Stimulated activated CD8-positive, alpha-beta memory T cell treated with anti-CD3 and anti-CD28 coated beads, Interleukin-4, amount 100 ng/mL, for 4 hours (primary cell): ENCODE measurements at places on chromosomes 2 and 18.
A peak's percentile ranks its signal among the peaks of the same experiment; 100 is the strongest.

GRCh38 chr18:31199190-31199769 lies 36.6 kb upstream of the DSC1 start:
- no peak for DNase-seq

DNA sequence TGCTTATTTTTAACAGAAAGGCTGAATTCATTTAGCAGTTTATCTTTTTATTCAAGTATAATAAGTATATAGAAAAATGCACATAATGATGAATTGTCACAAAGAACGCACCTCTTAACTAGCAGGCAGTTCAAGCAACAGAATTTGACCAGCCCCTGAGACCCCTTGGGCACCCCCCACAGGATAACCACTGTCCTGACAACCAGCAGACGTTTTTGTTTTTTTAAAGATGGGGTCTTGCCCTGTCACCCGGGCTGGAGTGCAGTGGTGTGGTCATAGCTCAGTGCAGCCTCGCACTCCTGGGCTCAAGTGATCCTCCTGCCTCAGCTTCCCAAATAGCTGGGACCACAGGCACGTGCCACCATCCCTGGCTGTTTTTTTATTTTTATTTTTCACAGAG lies 14.0 kb downstream of the PRELID3A start:
- DNase-seq: no peak

- no peak for DNase-seq
These were observed 1.1 kb downstream of the DSC3 start for GRCh38 chr18:31041271-31042083.

GRCh38 chr2:53964257-53964952 lies 6.4 kb downstream of the PSME4 start:
- no peak for DNase-seq

GRCh38 chr2:215812966-215813365 lies 200.4 kb downstream of the MREG start:
- no peak for DNase-seq

GRCh38 chr2:109533823-109534222 lies 79.9 kb downstream of the SEPTIN10 start:
- no peak for DNase-seq

GRCh38 chr2:96868555-96869280 lies 1.2 kb downstream of the SEMA4C start:
- DNase-seq: no peak

- peak; percentile 2 for DNase-seq
These were observed 394.1 kb upstream of the ATP5MC3 start for GRCh38 chr2:175575346-175576258.

DNA sequence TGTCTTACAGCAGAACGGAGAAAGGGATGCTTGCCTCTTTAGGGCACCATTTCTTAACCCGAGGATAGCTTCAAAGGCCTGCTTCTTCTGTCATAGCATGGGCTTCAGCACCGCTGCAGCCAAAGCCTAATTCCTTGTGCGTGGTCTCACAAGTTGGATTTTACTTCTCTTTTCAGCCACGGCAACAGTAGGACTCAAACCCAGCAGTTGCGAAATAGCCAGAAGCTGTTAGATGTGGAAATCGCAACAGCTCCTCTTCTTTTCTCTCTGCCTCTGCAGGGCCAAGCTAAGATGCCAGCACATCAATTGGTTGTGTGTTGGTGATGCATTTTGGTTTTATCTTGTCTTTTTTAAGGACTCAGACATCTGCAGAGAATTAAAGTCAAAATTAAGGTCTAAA lies 3.1 kb downstream of the NRXN1 start:
- no peak for DNase-seq

- DNase-seq: no peak
These were observed 171.1 kb upstream of the NRP2 start for GRCh38 chr2:205511221-205511620.

- DNase-seq: no peak
These were observed 219.7 kb upstream of the CHST9 start for GRCh38 chr18:27404855-27405254.

GRCh38 chr2:216769626-216770025 lies 74.3 kb upstream of the IGFBP5 start:
- no peak for DNase-seq

DNA sequence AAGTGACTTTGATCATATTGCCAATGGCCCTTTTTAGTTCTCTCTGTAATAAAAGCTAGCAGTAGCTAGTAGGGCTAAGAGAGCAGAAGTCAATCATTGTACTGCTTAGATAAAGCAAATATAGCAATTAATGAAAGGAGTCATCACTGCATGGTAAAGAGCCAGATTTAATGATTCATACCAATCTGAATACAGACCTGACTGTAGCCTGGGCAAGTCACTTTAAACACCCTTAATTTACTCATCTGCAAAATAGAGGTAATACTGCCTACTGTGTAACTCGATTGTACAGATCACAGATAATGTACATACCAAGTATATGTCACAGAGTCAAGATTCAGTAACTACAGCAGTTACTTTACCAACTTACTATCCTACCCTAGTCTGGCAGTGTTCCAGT lies 63.6 kb downstream of the ASXL2 start:
- no peak for DNase-seq

GRCh38 chr2:50026236-50026635 lies 871.9 kb upstream of the FSHR start:
- DNase-seq: no peak

DNA sequence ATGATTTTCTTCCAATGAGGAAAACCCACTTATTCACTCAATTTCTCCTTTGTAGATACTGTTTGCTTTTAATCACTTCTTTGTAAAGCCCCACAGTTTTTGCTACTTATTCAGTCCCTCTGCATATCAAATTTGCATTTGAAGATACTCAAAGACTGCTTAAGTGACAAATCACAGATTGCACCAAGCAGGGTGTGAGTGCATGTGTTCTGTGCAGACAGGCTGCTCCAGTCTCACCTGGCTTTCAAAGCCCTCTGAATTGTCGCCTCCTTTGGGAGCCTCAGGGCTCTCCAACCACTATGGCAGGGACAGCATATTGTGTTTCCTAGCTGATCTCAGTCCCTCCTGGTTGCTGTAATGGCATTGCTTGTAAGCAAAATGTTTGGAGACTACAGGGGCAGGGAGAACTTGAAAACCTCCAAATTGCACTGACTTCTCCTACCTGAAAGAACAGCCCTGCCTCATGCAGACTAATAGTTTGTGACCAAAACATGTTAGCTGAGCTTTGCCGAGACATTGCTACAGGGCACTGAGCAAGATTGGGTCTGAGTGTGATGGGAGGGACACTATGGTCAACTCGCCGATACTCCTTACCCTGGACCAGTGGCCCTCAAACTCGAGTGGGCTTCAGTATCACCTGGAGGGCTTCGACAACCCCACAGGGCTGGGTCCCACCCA lies 96.8 kb downstream of the POLE4 start:
- no peak for DNase-seq

DNA sequence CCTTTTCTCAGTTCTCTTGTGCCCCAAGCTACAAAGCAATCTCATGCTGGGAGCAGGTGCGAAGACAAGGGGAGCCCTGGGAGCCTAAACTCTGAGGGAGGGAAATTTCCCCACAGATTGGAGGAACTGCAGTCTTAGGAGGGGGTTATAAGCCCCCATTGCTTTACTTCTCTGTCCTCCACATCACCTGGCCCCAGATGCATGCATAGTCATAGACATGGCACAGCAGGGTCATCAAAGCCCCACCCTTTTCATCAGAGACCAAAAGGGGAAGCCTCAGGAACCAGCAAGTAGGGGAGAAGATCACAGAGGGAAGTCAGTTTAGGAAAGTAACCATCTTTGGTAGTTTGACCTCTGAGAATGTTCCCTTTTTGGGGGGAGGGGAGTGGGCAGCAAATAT lies 33.7 kb downstream of the LANCL1 start:
- DNase-seq: no peak

DNA sequence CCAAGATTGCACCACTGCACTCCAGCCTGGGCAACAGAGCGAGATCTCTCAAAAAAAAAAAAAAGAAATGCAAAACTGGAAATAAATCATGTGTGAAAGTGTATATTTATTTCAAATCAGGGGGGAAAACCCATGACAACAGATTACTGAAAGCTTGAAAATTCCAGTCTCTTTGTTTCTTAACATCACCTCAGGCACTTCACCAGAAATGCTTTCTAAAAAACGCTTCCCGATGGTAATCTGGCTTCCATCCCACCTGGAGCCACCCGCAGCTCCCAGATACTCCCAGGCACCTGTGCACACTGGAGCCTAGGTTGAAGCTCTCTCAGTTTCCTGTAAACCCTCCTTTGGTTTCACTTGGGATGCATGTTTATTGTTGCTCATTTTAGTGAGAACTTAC lies 7.2 kb upstream of the ITGB6 start:
- DNase-seq: no peak

GRCh38 chr2:191050640-191050987 lies 36.6 kb upstream of the STAT1 start:
- DNase-seq: no peak

GRCh38 chr18:78805840-78806239 lies 173.8 kb upstream of the SALL3 start:
- DNase-seq: no peak

GRCh38 chr2:156427074-156427473 lies 9.1 kb upstream of the GPD2 start:
- no peak for DNase-seq

GRCh38 chr2:195251214-195251613 lies 405.8 kb upstream of the SLC39A10 start:
- no peak for DNase-seq

GRCh38 chr2:233824373-233824772 lies 30.0 kb downstream of the HJURP start:
- DNase-seq: no peak

GRCh38 chr2:207231106-207231865 lies 65.5 kb upstream of the KLF7 start:
- DNase-seq: no peak

GRCh38 chr2:171160119-171160955 lies at the start of gene TLK1:
Gene TLK1 (minus strand): TSS chr2:171160893. CDS start chr2:171160428, 465 bp downstream.
- DNase-seq: peak; percentile 65

GRCh38 chr18:46751882-46752281 lies 5.0 kb downstream of the ST8SIA5 start:
- DNase-seq: no peak

- DNase-seq: no peak
These were observed 150.3 kb downstream of the NDUFA10 start for GRCh38 chr2:239874636-239875356.

DNA sequence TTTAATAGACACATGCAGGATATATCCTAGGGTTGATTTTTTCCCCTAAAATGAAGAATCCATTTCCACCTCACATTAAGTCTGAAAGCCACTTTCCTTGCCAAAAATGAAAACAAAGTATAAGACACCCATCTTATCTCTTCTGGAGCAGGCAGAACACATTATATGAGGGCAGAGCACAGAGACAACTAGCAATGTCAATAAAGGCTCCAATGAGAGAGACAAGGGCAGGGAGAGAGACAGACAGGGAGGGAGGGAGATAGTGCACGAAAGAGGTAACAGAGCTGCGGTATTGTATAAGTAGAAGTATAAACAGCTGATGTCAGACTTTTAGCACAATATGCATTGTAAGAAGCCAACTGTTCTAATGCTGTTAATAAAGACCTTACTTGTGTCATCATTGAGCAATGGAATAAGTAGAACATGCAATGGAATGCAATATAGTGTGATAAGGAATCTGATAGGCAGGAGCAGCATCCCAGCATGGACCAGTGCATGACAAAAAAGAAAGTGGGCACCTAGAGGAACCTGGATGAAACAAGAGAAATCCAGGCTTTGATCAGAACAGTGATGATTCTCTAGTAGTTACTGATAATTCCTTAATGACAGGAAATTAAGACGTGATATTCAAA lies 150.6 kb upstream of the TCF4 start:
- no peak for DNase-seq

- no peak for DNase-seq
These were observed 211.6 kb downstream of the MGAT5 start for GRCh38 chr2:134465228-134466105.

DNA sequence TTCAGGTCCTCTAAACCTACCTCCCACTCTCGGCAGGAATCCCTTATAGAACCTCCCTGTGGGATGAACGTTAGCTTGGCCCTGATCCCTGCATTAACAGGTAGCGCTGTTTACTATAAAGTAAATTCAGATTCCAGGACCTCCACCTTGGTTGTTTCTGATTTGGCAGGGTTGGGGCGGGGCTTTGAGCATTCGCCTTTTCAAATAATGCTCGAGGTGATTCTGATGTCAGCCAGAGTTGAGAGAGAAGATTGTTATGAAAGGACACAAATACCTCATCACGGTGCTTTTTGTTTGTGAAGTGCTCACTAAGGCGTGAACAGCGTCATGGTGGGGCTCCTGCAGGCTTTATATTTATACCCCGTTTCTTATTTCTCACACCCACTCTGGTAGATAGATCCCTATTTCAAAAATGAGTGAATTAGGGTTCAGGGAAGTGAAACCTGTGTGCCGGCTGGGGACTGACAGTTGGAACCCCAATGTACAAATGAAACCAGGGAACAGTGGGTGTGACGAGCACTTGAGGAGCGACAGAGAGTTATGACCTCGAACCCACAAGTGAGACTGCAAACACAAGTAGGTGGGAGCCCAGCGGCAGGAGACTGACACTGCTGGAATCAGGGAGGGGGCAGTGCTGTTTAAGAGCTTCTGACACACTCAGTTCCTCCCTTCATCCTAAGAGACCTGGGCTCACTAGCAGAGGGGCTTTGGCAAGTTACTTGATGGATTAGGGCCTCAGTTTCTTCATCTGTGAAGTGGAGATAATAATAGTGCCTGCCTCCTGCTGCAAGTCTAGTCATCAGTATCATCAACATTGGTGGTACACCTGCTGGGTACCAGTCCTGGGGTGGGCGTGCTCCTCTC lies 14.2 kb upstream of the CXCR4 start:
- no peak for DNase-seq

DNA sequence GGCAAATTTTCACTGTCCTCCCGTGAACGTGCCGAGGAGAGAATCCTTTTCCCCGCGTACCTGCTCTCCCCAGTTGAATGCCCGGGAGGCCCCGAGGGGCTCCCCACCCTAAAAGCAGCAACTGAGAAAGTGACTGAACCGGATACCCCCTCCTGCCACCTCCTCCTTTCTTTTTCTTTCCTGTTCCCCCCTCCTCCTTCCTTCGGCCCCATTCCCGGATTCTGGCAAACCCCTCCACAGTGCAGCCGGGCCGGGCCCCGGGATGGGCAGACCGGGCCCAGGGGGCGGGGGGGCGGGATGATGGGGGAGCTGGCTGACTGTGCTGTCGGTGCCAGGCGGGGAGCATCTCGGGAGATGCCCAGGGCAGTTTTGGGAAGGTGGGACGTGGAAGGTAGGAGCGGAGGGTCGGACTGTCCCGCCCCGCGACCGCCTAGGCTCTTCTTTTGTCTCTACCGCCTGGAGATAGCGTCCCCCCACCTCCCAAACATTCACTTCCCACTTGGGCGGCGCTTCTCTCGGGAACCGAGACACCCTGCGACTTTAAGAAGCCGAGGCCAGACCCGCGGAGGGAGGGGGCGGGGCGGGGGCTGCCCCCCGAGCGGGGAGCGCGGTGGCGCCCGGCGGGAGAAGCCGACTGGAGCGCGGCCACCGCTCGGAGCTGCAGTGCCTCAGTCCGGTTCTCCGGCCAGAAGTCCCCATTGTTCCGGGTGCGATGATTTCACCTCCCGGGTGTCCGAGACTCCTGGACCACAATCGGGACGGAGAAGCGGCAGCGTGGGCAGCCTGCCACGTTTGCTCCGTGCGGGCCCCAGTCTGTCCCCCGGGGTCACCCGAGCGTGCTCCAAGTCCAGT lies 8.2 kb downstream of the DLX2 start:
- no peak for DNase-seq

- DNase-seq: no peak
These were observed 836 bp downstream of the STK11IP start for GRCh38 chr2:219598308-219599078.
